Nephron progenitor cell (in vitro differentiated cells): ENCODE measurements at places on chromosomes 6 and 20.

DNA sequence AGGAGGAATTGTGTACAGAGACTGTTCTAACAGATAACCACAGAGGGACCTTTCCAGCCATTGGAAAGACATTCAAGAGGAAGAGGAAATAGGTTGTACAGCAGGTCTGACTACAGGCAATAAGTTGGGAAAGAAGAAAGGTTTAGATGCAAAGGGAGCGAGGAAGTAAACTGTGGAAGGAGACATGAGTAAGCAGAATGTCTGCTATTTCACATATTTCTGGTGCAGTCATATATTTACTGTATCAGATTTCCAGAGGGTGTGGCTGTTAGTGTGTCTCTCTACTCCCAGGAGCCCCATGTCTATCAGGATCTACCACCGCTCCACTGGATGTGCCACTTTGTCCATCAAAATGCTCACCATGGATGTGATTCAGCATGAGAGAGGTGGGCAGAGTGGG, 25.9 kb downstream of the MRS2 start:
- DNase-seq, result no peak

DNA sequence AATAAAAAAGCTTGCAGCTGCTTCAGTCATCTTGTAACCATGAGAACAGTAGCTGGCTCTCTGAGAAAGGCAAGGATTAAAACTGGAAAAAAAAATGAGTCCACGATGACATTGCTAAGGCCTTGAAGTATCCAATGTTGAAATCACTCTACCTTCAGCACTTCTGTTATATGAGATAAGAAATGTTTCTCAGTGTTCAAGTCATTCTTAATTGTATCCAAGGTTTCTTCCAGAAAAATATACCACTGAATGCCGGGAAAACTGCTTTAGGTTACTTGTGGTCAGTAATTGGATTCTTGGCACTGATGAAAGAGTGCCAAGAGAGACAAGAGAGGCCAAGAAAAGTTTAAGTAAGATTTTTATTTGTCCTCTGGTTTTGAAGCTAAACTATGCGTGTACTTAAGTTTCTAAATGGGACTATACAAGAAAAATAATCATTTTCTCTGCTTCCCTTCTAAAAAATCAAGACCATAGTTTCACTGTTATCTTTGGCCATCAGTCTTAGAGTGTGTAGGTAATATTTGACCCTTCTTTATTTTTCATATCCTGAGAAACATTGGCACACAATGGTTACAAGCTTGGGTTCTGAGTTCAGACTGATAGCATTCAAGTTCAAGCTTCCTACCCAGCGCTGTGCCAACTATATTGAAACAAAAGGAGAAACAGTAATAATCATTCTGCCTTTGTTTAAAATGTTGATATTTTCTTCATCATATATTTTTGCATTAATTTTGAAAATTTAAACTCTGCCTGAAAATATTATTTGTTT, 84.6 kb downstream of the TRDN start:
- no peak for DNase-seq

DNA sequence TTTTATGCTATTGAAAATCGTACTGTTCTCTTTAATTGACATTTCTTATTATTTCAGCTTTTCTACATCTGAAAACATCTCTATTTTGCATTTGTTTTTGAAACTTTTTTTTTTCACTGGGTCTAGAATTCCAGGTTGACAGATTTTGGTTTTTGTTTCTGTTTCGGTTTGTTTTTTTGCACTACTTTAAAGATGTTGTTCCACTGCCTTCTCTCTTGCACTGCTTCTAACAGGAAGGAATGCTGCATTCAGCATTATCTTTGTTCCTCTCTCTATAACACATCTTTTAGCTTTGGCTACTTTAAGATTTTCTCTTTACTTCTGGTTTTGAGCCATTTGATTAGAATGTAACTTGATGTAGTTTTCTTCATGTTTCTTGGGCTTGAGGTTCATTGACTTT, 20.1 kb upstream of the SLC17A1 start:
- no peak for DNase-seq

GRCh38 chr6:16676978-16677377, 84.3 kb downstream of the ATXN1 start:
- DNase-seq, result no peak

DNA sequence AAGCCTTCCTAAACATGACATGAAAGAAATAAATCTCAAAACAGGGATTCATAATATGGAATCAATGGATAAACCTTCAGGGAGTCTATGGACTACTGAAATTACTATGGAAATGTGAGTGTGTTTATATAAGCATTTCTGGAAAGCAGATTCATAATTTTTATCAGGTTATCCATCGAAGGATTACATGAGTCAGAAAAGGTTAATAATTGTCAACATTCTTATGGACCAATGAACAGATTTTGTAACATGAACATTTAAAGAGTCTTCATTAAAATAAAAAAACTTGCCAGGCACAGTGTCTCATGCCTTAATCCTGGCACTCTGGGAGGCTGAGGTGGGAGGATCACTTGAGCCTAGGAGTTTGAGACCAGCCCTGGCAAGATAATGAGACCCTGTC, 84.8 kb downstream of the AHI1 start:
- DNase-seq, result no peak

DNA sequence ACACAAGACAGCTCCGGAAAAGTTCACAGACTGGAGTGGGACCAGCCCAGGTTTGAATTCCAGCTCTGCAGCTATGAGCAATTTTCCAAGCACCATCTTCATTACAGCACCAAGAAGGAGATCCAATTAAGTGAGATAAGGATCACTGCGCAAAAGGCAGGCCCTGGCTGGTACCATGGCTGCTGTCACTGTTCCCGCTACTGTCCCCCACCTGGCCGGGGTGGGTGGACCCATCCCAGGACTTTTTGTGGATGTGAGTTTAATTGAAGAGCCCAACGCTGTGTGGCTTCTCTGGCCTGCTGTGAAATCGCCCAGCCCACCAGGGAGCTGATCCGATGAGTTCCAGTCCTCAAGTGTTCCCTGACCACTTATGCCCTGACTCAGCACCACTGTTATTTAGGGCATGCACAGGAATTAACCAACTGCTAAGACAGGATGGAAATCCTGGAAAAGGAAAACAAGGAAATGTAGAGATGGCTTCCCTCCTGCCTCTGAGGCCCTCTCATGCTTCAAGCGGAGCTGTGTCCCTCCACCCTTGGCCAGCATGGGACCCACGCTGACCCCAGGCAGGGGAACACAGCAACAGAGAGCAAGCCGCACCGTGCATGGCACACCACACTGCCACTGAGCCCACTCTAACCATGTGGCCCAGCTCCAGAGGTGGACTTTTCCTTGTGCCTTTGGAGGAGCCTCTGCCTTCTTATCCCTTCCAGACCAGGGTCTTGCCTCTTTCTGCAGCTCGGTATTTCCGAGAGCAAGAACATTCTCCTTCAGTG, 150.0 kb upstream of the CST7 start:
- DNase-seq, result no peak

DNA sequence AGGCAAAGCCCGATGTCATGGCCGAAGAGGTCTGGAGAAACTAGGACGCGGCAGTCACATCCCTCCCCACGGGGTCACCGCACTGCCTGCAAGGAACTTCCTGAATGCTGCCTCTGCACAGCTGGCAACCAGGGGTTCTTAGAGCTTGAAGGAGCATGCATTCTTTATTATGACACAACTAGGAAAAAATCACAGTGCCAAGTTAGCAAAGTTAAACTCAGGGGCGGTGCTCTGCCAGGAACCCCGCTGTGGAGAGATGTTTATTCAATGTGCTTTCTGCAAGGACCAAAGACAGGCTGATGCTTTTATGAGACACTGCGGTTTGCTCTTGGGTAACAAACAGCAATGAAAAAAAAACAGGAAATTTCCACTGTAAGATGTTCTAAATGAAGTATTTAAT, 287.3 kb upstream of the FOXQ1 start:
- DNase-seq, result no peak

DNA sequence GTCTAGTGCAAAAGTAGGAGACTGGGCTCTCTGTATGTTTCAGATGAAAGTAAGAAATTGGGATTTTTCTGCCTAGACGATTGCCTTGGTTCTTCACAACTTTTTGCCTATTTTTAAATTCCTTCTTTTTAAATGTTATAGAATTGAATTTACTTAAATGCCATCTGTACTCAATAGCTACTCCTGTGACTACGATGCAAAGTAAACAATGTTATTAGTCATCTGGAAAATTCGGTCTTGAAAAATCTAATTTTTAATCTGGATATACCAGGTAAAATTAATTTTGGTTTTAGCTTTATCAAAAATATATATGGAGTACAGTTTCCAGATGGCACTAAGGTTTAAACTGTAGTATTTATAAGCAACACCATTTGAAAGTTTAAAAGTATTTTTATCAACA, 472.2 kb downstream of the UTRN start:
- no peak for DNase-seq
